NCI-H2081 treated with DMSO at 0.1 percent for 48 hours (cell line): ENCODE measurements at places on chromosomes 1 and 21.
A peak's percentile ranks its signal among the peaks of the same experiment; 100 is the strongest.

DNA sequence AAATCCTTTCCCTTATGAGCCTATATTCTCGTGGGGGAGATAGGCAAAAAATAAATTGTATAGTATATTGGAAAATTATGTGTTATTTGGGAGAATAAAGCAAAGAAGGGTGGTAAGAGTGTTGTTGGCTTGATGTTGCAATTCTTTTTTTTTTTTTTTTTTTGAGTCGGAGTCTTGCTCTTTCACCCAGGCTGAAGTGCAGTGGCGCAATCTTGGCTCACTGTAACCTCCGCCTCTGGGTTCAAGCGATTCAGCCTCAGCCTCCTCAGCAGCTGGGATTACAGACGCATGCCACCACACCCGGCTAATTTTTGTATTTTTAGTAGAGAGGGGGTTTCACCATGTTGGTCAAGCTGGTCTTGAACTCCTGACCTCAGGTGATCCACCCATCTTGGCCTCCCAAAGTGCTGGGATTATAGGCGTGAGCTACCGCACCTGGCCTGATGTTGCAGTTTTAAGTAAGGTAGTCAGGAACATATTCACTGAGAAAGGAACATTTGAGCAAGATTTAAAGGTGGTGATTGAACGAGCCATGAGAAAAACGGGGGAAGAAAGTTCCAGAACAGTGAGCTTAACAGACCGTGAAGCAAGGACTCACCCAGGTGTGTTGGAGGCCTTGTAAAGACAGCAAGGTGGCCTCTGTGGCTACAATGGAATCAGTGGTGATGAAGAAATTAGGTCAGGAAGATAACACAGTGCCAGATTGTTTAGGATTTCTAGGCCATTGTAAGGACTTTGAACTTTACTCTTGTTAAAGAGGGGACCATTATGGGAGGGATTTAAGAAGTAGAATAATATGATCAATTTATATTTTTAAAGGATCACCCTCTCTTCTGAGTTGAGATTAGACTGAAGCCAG, 45.8 kb downstream of the RPRD2 start:
- DNase-seq: no peak

DNA sequence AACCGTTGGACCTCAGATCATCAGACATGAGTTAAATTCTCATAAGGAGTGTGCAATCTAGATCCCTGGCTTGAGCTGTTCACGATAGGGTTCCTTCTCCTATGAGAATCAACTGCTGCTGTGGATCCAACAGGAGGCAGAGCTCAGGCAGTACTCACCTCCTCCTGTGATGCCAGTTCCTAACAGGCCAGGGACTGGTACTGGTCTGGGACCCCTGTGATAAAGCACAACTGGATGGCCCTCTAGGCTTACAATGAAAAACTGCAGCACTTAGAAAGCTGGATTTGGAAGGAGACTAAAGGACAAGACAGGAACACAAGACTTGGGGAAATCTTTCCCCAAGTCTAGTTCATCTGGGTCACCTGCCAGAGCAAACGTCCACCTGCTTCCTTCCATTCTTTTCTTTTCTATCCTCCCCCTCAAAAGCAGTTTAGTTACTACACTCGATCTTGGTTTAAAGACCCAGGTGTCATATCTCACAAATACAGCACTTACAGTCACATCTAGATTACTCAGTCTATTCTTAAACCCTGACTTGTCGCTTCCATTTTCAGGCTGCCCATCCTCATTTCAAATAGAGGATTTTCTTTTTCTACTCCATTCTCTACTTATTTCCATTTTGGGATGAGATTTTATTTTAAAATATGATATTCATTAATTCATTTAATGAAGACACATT, 59.8 kb downstream of the PTPN14 start:
- DNase-seq: no peak

GRCh38 chr1:153649137-153649862, 9.2 kb upstream of the SNAPIN start:
- no peak for DNase-seq

- DNase-seq: no peak
These were observed 127.0 kb downstream of the MRPS6 start for GRCh38 chr21:34200288-34200905.

GRCh38 chr1:117678246-117678977, 72.6 kb downstream of the TENT5C start:
- DNase-seq: no peak

DNA sequence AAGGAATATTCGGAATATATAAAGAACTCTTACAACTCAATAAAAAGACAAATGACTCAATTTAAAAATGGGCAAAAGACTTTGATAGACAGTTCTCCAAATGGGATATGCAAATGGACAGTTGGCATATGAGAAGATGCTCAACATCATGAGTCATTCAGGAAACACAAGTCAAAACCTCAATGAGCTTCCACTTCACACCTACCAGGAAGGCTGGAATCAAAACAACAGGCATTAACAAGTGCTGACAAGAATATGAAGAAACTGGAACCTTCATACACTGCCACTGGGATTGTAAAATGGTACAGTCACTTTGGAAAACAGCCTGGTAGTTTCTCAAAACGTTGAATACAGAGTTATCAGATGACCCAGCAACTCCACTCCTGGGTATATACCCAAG, 17.2 kb downstream of the PGBD5 start:
- DNase-seq: no peak

DNA sequence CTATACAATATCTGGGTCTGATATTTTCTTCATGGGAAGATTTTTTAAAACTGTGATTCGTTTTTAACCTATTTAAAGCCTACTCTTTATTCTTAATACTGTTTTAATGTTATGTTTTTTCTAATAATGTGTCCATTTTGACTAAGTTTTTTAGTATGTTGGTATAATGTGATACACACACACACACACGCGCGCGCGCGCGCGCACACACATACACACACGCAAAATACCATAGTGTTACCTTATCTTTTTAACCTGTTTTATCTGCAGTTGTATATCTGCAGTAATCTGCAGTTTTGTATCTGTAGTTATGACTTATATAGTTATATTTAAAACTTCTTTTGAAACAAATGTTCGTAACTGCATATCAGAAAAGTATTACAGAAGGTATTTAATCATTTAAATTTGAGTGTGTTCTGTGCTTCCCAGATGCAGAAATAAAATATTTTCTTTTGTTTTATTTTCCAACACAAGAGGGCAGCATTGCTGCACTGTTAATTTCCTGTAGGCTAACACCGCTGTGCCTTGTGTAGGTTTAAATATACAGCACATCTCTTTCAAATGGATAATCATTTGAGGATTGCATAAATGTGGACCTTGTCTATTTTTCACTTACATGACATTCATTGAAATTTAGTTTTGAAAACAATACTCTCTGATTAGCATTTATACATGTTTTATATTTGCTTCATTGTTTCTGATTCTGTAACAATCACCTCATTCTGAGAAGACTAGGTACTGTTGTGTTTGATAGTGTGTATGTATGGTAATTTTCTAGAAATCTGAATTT, 166.1 kb downstream of the PDE4B start:
- peak; percentile 26 for DNase-seq

DNA sequence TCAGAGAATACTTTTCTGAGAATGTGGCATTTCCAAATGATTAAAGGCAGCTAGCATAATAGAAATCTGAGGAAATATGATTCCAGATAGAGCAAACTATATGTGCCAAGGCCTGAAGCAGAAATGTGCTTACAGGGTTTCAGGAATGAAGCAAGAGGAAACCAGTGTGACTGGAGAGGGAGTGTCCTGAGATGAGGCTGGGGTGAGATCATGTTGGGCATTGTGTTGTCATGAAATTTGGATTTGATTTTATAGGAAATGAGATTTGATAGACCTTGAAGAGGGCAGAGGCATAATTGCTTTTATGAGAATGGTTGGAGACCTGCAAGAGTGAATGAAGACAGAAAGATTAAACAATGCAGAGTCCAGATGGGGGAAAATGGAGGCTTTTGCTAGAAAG, 338.1 kb upstream of the SNX7 start:
- DNase-seq: no peak

DNA sequence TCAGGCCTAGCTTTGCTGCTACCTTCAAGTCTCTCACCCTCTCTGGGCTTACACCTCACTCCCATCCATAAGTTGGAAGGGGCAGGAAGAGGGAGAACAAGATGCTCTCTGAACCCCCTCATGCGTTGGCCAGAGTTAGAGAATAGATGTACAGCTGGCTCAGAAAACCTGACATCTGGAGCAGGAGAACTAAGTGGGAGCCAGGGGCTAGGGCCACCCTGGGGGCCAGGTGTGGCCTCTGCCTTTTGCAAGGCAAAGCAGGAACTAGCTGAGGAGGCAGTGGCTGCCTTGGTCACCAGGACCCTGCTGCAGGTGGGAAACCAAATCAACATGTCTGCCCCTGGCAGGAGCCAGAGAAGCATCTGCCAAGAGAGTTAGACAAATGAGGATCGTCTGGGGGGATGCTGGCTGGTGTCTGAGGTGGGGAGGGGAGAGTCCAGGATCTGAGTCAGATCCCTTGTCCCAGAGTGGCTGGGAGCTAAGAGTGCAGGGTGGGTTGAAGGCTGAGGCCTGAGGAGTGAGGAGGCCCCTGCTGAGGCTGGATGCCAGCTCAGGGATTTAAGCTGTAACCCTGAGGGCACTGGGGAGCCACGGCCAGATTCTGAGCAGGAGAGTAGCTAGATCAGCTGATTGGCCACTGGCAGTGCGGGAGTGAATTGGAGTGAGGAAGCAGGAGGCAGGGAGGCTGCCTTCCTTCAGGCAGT, 115.0 kb downstream of the EPHB2 start:
- no peak for DNase-seq

DNA sequence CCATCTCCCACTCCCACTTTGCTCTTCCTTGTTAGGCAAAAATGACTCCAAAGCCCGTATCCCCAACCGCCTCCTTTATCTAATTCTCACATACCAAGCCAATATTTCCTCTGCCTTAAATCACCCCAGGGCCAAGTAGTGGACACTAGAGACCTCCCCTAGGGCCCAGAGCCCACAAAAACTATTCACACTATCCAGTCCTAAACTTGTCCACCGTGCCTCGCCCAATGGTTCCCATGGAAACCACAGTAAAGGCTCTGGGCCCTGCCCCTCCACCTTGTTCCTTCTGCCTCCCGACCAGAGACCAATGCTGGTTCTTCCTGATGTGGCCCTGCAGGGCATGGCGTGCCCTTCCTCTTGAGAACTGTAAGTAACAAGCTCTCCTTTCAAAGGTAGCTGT, 11.8 kb downstream of the CFAP107 start:
- DNase-seq: no peak
